Umbilical cord (tissue), 2 donors: ENCODE measurements at places on chromosomes 2 and 18. TPM values are rescaled to one million over a fixed set of nuclear protein-coding genes. Genes with fewer than 3 reads are reported as not detected.

Gene PTPRN
- total RNA-seq: 5.5 TPM

Gene NEB
- 9.6 TPM for total RNA-seq

- DNase-seq: no peak
Measured at GRCh38 chr2:105977212-105977611, 216.9 kb downstream of the UXS1 start.

Gene NGEF
- total RNA-seq: 1.2 TPM

DNA sequence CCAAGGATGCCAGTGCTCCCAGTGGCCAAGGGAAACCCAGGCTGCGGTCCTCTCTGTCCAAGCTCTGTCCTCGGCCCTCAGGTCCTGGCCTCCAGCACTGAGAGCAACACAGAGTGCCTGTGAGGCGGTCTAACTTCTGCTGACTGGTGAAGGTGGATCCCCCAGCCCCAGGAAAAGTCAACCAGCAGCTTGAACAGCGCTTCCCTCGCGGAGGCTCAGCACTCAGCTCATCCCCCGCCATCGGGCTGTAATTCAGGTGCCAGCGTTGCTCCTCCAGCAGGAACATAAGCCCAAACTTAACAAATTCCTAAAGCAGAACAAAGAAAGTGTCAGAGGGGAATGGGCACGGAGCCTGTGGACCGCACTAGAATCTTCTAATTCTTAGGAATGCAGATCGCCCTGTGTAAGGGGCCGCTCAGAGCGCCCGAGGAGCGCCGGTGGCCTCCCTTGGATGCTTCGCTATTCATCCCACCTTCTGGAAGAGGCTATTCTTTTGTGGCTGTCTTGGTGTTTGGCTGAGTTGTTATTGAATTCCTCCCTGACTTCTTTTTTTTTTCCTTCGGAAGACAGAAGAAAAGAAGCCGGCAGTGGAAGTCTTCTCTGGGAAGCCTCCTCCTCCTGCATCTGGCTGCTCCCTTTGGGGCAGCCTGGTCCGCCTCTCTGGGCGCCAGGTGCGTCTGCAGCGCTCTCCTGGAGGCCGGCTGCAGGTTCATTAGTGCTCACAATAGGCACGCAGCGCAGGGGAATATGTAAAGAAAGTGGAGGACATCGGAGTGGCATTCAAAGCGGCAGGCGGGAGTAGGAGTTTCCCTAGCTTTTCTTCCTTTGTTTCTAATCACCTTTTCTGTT lies 905.6 kb downstream of the TSN start:
- DNase-seq: peak; percentile 2

DNA sequence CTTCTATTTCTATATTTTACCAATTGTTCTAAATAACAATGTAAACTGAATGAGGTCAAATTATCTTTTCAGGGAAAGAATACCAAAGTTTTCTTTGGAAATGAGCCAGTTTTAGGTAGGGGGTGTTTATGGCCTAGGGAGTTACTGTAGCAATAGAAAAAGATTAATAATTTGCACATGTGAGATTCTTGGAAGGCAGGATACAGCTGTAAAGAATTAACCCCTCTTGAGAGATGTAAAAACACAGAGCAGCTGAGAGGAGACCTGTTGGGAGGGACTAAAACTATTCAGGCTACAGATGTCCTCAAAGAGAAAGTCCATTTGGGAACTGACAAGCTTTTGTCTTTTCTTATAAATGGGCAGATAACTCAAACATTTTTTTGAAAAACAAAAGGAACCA lies 182.2 kb downstream of the FIGN start:
- DNase-seq: no peak

- no peak for DNase-seq
Measured at GRCh38 chr2:120238728-120239487, 13.7 kb upstream of the RALB start.

- no peak for DNase-seq
Measured at GRCh38 chr2:217614498-217614897, 388.3 kb downstream of the TNS1 start.

DNA sequence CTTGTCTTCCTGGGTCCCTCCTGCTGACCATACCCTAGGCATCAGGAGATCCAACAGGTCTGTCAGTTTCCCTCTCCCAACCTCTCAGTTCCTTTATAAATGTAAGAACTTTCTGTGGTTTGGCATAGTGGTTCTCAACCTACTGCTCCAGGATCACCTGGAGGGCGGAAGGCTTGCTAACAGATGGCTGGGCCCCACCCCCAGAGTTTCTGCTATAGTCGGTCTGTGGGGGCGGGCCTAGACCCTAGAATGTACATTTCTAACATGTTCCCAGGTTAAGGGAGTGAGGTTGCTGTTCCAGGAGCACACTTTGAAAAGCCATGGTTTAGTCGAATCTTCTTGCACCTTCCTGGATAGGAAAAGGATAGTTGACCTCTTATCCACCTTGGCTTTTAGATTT lies 37.0 kb downstream of the HK2 start:
- no peak for DNase-seq

Gene RAD51AP2
- 11.6 TPM for total RNA-seq

DNA sequence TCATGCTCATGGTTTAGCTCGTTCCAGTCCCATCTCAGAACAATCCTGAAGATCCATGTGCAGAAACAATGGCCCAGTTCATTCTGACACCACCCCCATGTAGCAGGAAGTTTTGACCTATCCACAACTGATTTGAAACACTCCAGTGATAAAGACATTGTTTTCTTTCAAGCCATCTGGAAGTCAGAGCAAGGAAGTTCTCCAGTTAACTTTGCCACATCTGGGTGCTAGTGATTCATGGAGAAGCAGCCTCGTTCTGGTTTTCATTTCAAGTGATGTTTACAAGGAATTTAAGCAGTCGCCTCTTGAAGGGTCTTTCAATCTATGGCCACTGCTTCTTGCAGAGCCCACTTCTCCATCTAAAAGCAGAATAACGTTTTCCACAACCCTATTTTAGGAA lies 36.6 kb upstream of the TWIST2 start:
- no peak for DNase-seq

DNA sequence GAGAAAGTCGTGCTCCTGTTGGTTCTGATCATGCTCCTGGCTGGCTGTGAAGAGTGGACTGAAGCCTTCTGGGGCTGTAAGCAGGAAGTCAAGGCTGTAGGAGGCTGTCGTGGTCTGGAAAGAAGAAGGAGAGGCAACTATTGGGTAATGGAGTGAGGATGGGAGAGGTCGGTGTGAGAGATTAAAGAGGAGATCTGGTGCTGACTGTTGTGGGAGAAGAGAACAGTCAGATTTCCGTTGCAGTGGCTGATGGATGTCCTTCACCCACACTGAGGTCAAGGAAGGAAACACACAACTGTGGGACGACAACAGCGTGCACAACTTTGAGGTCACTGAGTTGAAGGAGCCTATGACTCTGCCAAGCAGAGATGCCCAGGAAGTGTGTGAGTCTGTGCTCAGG lies 2.8 kb upstream of the PSMD1 start:
- no peak for DNase-seq

- DNase-seq: peak; percentile 82
Measured at GRCh38 chr18:4106407-4107033, 348.6 kb downstream of the DLGAP1 start.

DNA sequence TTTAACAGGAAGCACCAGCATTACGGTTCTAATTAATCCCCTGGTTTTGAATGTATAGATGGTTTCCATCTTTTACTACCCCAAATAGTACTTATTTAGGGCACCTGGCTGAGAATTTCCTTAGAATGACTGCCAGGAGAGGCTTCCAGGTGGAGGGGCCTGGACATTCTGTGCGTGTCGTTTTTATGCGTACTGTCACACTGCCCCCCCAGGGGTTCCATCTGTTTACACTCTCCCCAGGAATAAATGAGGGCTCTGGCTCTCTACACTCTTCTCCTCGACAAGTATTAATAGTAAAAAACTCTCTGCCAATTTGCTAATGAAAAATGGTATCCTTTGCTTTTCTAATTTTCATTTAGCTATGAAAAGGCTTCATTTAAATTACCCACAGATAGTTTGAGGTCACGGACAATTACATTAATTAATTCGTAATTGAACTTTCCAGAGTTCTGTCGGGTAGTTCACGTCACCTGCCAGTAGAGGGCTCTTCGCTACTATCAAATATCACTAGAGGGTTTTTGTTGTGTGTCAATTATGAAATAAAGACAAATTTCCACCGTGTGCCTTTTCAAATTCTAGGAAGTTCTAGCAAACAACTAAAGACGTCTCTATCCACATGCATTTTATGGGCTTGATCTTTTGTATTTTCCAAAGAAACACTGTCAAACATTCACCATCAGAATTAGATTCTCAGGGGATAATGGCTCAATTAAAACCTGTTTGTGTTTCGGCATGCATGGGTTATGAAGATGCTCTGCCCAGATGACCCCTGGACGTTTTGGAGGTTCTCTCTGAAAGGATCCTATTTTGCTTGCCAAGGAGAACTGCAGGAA lies 88.8 kb upstream of the ASB18 start:
- DNase-seq: peak; percentile 31

Gene ALK
- total RNA-seq: 1.2 TPM

DNA sequence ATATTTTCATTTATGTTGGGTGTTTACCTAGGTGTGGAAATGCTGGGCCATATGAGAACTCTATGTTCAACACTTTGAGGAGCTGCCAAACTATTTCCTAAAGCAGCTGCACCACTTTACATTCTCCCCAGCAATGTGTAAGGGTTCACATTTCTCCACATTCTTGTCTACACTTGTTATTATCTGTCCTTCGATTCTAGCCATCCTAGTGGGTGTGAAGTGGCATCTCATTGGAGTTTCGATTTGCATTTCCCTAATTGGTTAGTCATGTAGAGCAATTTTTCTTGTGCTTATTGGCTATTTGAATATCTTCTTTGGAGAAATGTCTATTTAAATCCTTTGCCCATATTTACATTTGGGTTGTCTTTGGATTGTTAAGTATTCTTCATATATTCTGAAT lies 21.9 kb downstream of the RNF144A start:
- DNase-seq: no peak

DNA sequence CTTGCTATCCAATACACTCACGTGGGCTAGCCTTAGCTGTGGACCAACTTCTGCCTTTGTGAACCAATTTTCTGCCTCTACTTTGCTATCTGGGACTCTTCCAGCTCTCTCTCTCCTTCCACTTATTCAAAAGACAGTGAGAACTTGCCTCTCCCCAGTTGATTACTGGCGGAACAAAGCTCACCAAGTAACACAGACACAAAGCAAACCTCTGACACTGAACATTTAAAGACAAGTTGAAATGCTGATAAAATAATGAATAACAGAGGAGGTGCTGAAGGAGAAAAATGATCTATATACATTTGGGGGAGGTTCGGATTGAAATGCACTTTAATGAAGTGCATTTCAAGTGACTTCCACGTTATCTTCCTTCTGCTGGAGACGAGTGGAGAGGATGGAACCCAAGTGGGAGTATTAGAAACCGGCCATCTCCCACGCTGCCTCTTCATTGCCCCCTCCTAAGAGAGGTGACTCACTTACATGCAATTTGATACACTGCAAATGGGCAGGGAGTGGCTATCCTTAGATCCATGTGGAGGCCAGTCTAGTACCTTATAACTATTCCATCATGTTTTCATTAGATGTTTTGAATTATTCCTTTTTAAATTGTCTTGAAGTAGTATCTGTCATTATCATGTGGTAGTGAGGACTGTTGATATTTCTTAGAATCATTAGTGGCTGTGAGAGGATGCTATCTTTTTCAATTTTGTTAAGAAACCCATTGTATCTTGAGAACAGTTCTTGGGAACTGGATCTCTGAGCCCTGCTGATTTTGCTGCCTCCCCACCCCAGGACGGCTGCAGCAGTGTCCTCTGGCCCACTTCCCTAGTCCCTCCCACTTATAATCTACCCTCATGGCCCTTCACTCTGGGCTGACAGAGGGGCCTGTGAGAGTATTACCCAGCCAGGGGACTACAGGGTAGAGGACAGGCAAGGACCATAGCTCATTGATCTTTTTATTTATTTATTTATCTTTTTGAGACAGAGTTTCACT lies 6.0 kb upstream of the GLI2 start:
- DNase-seq: peak; percentile 75

- no peak for DNase-seq
Measured at GRCh38 chr2:85834466-85834865, 54.3 kb downstream of the ST3GAL5 start.

Gene ESPNL
- total RNA-seq: 5.5 TPM

GRCh38 chr2:59590798-59591197 lies 962.7 kb downstream of the BCL11A start:
- DNase-seq: no peak

Gene IL1R2
- 3.6 TPM for total RNA-seq

DNA sequence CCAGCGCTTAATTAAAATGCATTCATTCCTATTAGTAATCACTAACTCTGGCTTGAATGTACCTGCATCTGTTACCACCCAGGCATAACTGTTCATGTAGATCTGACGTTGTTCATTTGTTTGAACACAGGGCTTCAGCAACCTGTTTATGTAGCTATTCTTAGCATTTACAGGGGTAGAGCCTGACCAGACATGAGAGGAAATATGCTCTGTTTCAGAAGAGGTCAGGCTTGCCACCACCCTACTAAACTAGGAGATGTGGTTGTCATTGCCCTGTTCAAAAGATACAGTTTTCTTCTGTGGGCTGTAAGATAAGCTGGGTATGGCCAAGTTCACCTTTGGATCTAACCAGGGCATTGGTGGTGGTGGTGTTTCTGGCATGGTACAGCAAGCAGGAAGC lies 8.8 kb downstream of the MGAT5 start:
- DNase-seq: no peak

- DNase-seq: no peak
Measured at GRCh38 chr2:212863185-212863588, 288.2 kb downstream of the IKZF2 start.

DNA sequence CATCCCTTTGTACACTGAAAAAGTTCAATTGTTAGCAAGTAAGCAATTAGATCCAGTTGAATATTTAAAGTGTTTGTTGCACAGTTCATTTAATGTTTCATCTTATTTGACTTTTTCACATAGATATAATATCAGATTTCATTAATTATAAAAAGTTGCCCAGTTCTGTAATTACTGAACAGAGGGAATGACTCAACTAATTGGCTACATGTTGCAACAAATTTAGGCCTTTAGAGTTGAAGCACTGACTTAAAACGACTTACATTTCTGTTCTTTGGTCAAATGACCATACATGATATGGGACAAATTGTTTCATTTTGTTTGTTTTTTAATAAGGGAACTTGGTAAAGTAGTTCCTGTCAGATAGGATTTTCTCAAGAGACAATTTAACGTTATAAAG lies 68.5 kb upstream of the FAM117B start:
- DNase-seq: no peak

Gene KLHL30
- 5.1 TPM for total RNA-seq

DNA sequence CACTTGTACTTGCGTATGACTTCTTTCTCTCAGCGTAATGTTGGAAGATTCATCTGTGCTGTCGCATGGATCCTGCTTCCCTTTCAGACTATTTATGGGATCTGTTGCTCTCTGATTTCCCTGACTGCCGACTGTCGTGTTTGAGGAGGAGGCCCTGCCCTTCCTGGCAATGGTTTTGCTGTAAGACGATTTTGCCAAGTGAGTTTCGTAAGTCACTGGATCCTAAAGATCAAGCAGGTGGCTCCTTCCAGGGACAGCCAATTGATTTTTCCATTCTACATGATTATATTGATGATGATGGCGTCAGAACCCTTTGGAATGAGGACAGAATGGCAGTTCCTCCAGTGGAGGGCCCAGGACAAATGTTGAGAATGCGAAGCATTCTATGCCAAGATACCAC lies 8.7 kb upstream of the B3GNT2 start:
- DNase-seq: no peak

Gene MAIP1
- total RNA-seq: 12.8 TPM

Gene EIF2B4
- total RNA-seq: 10.1 TPM

Gene IL18R1
- total RNA-seq: 6.7 TPM
